ENCODE measurements at places on chromosomes 6 and 20.

DNA sequence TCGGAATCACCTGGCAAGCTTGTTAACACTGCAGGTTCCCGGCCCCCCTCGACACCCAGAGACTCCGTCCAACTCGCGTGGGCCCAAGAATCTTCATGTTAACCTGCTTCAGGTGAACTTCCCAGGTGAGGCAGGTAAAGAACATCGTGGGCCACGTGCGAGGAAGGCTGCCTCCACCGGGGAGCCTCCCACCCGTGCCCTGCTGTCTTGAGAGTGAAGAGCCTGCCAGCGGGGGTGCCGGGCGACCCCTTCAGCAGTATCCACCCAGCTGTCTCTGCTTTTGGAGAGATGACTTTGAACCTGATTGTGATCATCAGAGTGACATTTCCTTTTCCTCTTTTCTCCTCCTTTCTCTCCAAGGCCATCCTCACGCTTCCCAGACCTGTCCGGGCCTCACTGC is 22.9 kb upstream of the RTF2 start:
- no peak for DNase-seq

GRCh38 chr6:13274707-13275434 is 53.5 kb downstream of the TBC1D7 start:
- DNase-seq: no peak

- DNase-seq: no peak
These were observed 37.1 kb upstream of the GRM4 start for GRCh38 chr6:34182751-34183531.

- no peak for DNase-seq
These were observed 48.7 kb downstream of the BCAS4 start for GRCh38 chr20:50843331-50844276.

DNA sequence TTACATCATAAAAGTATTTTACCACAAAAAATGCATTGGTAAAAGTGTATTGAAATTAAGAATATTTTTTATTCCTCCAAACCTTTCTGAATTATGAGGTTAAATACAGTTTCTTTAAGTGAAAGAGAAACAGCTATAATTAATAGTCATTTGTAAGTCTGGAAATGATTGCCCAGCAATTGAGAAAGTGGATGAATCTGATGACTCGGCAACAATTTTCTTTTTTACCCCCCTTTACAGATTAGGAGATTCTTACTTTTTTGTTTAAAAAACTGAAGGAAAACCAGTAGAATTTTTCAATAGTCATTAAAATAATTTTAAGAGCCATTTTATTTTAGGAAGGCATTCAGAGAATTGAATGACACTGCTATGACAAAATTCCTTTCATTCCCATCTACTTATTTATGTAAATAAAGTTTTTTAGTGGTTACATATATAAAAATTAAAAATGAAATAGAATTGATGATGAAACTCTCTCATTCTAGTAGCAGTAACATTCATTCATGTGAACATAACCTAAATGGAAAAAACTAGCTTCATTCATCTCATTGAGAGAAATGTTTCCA is 169.6 kb upstream of the PRND start:
- no peak for DNase-seq

DNA sequence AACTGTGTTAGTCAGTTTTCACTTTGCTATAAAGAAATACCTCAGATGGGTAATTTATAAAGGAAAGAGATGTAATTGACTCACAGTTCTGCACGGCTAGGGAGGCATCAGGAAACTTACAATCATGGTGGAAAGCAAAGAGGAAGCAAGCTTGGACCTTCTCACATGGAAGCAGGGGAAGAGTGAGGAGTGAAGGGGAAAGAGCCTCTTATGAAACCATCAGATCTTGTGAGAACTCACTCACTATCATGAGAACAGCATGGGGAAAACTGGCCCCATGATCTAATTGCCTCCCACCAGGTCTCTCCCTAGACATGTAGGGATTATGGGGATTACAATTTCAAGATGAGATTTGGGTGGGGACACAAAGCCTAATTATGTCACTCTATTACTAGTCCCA is 41.3 kb upstream of the PLAGL1 start:
- DNase-seq: no peak

DNA sequence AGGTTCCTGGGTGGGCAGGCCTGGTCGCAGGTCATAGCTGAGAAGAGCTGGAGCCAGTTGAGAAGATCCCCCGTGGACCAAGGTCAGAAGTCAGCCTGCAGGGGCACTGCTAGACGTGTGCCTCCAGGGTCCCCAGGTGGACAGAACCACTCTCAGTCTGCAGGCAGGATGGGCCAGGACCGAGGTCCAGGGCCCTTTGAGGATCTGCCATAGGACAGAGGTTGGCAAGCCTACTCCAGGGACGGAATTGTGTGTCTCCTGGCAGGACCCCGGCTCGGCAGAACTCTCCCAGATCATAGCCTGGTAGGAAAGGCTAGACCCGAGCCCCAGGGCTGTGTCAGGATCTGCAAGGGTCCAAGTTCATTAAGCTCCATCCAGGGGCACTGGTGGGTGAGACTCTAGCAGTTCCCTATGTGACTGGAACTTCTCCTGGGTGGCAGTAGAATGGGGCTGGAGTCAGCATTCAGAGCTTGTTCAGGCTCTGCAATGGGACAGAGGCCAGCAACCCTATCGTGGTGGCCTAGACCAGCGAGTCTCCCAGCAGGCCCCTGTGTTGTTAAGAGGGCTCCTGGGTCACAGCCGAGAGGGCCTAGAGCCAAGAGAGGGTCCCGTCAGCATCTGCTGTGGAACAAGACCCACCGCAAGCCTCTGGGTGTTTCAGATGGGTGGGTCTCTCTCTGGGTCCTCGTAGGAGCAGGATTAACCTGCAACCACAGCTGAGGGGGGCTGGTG is 18.2 kb downstream of the TTLL2 start:
- DNase-seq: no peak

GRCh38 chr6:153436351-153436750 is 305.3 kb upstream of the RGS17 start:
- DNase-seq: no peak

- DNase-seq: no peak
These were observed 222.7 kb upstream of the NOX3 start for GRCh38 chr6:155678361-155678760.

- DNase-seq: no peak
These were observed 1023.6 kb upstream of the CITED2 start for GRCh38 chr6:140398076-140398475.

Data from AG04449 (cell line).